Dorsolateral prefrontal cortex (tissue), 122 donors: ENCODE measurements at places on chromosomes 2 and 18.

GRCh38 chr2:237075749-237076599, 9.7 kb upstream of the COPS8 start:
- DNase-seq = no peak

- no peak for DNase-seq
Measured at GRCh38 chr2:5370158-5370557, 322.0 kb upstream of the SOX11 start.

DNA sequence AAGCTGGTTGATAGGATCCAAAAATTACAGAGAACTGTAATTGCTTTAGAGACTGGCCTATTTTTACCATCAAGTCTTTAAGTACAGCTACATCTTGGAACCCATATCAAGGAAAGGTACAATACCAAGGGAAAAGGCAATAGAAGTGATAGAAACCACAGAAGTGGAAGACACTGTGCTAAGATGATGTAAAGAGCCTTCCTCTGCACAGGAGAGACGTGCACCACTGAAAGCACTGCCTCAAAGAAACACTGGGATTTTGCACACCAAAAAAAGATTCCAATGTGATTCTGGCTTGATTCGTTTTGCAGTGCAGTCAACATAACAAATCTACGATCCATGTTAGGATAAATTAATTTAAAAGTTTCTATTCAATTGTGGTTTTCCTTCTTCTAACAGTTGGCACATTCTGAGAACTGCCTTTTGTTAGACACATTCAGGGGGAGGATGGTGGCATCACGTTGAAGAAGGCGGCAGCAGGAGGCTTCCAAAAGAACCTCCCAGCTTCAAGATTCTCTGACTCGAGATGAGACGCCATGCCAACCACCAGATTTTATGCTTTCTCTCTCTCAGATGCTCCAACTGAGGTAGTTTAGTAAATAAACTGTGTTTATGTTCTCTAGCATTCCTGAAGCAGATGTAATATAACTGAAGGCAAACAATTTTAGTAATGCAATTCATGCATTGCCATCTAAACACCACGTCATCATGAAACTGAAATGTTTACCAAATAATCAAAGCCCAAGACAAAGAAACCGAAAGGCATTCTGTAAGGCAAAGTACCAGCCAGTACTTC, 102.9 kb downstream of the BCL2 start:
- DNase-seq = no peak

DNA sequence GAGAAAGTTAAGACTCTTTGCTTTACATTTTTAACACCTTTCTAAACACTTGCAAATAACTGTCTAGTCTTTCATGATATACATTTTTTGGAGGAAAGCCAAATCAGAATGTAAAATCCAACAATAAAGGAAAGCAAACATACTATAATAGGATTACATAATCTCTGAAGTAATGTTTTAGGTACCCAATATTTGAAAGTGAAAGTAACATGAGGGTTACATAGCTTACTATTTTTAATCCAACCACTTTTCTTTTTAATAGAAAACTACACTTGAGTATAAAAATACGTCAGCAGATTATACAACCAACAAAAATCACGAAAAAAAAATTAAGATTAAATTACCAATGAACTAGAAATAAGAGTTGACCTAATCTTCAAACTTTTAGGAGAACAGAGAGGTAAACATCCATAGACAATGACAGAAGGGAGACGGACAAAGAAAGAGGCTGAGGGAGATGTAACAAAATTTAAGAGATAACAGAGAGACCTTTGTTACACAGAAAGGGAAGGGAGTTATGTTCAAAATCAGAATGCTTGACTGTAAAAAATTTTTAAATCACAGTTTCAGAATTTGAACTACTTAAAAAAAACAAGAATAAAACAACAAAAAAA, 150.0 kb downstream of the IKZF2 start:
- no peak for DNase-seq

- DNase-seq = no peak
Measured at GRCh38 chr18:23217781-23218180, 82.5 kb downstream of the CABLES1 start.
